Stimulated activated naive CD4-positive, alpha-beta T cell (primary cell): ENCODE measurements at places on chromosomes 5 and 9.

DNA sequence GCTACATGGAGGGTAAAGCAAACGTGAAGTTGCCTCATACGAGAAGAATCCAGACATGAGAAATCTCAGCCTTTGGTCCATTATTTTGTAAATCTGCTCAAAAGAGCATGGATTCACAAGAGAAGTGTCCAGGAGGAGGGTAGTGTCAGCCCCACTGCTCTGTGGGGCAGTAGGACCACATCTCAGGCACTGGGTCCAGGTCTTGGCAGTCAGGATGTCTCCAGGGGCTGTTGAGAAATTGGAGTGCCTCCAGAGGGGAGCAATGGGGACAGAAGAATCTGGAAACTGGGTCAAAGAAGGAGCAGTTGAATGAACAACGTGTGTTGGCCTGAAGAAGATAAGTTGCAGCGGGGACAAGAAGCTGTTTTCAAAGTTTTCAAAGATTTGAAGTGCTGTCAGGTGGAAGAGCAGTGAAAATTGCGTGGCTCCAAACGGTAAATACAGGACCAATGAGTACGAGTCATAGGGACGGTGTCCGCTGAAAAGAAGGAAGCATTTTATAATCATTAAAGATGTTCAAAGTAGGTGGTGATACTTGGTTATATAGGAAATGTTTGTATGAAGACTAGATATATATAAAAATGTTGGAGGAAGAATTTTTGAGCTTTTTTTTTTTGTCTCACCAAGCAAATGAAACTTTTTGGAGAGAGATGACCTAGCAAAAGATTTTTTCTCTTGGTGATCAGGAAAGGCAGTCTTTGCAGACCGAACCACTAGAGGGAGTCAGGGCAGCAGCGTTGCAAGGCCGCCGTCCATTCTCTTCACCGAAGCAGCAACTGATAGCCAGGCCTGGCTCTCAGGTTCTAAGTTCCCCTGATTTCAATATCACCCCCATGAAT is 57.1 kb upstream of the ZBED3 start:
- DNase-seq = peak; percentile 4

DNA sequence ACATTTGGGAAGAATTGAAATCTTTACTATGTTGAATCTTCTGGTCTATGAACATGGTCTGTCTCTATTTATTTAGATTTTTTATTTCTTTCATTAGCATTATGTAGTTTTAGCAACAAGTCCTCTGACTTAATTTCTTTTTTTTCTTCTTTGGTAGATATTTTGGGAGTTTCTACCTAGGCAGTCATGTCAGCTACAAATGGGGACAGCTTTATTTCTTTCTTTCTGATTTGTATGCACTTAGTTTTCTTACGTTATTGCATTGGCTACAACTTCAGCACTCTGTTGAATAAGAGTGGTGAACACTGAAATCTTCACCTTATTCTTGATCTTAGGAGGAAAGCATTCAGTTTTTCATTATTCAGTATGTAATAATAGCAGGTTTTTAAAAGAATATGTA is 33.5 kb downstream of the SMC5 start:
- no peak for DNase-seq

GRCh38 chr5:102528600-102528999 is 29.8 kb upstream of the SLCO6A1 start:
- no peak for DNase-seq

- DNase-seq = no peak
These were observed 93.4 kb upstream of the CCDC112 start for GRCh38 chr5:115389799-115390382.

DNA sequence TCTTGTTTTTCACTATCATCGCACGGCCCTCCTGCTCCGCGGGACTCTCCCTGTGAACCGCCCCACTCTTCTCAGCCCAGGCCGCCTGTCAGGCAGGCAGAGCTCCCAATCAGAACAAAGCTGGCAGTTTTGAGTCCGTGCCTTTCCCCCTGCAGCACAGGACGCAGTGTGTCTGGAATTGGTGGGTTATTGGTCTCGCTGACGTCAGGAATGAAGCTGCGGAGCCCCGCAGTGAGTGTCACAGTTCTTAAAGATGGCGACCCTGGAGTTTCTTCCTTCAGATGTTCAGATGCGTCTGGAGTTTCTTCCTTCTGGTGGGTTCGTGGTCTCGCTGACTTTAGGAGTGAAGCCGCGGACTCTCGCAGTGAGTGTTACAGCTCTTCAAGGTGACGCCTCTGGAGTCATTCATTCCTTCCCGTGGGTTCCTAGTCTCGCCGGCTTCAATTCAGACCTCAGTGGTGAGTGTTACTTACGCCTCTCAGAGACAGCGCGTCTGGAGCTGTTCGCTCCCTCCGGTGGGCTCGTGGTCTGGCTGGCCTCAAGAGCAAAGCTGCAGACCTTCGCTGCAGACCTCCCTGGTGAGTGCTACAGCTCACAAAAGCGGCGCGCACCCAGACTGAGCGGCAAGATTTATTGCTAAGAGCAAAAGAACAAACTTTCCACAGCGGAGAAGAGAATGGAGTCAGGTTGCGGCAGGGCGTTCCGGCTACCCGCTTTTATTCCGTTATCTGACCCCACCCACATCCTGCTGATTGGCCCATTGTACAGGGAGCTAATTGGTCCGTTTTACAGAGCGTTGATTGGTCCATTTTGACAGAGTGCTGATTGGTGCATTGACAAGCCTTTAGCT is 7.4 kb downstream of the ZDHHC11B start:
- DNase-seq = no peak

DNA sequence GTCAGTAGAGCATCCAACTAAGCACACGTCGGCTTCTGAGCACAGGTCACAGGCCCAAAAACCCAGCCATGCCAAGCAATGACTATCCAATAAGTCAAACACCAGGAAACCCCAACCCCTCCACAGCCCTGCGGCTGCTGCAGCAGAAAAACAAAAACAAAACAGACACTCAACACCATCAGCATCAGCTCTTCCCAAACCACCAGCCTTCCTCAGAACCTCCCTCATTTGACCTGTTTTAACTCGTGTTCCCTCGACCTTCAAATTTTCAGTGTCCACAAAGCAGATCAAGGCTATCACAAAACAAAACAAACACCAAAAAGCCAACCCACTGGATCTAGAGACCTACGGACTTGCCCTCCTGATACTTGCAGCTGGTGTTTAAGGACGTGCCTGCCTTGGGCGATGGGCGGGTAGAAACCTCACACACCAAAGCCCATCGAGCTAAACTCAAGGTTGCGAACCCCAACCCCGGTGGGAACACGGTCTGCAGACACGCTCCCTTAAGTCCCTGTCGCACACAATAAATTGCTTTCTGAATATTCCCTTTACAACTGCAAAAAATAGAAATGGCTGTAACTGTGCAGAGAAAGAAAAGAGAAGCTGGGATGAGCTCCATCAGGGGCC is 247.1 kb upstream of the ANKRD55 start:
- DNase-seq = peak; percentile 34

DNA sequence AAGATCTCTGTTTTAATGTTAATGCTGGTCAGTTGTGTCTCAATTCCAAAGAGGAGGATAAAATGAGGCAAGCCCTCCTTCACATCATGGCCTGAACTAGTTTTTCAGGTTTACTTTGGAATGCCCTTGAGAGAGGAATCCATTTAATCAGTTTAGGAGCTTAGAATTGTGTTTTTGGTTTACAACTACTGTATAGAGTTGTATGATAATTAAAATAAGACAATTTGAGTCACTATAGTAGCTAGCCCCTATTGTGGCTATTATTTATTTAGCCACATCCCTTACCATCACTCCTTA is 107.8 kb upstream of the PRLR start:
- DNase-seq = no peak

DNA sequence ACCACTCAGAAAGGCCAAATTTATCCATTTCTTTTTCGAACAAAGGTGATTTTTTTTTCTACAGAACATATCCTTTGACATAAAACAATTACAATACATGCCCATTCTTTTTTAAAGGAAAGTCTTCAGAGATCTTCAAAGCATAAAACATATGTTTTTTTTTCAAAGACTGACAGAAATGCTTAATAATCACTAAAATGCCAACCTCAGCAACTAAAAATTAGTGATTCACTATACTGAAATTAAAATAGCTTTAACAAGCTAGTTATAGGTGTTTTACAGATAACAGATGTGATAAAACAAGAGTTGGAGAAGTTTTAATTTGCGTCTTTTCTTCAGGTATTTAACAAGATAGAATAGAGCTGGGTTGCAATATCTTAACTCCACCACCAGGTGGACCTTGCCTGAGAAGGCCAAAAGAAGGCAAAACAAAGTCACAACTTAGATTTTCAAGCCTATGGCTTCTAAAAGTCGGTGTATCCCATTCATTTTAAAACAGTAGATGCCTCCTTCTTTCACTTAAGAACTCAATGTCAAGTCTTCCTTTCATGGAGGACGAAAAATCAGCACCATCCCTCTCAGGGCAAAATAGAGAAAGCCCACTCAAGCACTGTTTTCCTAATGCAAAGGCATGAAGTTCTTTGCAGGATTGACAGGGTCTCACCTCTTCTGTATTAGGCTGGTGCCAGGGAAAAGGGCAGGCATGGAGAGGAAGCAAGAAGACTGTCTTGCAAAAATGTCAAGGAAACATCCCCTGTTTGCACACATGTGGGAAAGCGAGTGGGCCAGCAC is 31.1 kb upstream of the CPLX2 start:
- DNase-seq = no peak
